Left colon (tissue), 2 donors: ENCODE measurements at places on chromosomes 4 and X.

DNA sequence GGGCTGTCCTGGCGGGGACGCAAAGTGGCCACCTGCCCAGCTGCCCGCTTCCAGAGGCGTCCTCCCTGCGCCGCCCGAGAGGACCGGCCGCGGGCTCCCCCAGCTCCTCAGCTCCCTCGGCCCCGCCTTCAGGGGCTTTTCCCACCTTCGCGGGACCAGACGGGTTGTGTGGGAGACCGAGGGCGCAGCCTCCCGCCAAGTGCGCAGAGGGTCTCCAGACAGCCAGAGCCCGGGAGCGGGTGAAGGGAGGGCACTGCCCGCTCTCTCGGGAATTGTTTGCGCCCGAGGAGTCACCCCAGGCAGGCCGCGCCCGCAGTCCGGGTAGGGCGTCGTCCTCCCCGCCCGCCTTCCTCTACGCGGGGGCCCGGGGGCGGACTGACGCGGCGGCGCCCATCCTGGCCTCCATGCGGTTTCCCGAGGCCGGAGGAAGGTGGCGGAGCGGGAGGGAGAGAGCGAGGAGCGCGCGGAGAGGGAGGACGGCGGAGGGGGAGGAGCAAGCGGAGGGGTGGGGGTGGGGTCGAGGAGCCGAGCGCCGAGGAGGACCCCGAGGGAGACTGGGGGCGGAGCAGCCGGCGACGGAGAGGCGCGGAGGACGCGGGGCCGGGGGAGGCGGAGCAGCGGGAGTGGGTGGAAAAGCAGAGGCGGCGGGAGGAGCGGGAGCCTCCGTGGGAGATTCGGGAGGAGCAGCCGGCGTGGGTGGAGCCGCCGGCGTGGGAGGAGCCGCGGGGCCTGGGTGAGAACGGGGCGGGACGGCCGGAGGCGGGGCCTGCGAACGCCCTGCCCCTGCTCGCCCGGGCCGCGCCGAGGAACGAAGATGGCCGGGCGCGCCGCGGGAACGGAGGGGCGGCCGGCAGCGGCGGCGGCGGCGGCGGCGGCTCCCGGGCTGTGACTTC lies 47.5 kb downstream of the CLDN34 start:
- peak; percentile 87 for DNase-seq

GRCh38 chrX:68808686-68809357 lies 20.0 kb upstream of the EFNB1 start:
- DNase-seq, result no peak

DNA sequence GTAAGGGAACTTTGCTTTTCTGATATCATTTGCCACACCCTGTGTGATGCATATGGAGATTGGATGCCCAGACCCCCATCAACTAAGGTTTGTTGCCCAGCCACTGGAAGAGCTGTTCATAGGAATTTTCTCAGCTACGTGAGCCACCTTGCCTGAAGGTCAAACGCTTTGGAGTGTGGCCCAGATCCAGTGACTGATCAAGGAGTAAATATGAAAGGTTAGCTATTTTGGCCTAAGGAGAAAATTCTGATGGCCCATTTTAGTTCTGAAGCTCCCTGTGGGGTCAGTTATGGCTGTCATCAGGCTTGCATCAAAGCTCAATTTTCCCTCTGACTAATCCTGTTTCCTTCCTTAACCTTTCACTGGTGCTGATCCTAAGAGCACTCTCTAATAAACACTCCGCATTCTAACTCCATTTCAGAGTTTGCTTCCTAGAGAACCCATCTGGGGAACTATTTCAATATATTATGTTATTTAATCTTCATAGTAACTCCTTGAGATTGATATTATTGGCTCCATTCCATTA lies 407.7 kb downstream of the SPRY1 start:
- no peak for DNase-seq

- DNase-seq, result no peak
Observed at GRCh38 chrX:16528620-16529019, 121.3 kb upstream of the S100G start.

- no peak for DNase-seq
Observed at GRCh38 chr4:48307528-48307927, 33.8 kb upstream of the SLAIN2 start.

DNA sequence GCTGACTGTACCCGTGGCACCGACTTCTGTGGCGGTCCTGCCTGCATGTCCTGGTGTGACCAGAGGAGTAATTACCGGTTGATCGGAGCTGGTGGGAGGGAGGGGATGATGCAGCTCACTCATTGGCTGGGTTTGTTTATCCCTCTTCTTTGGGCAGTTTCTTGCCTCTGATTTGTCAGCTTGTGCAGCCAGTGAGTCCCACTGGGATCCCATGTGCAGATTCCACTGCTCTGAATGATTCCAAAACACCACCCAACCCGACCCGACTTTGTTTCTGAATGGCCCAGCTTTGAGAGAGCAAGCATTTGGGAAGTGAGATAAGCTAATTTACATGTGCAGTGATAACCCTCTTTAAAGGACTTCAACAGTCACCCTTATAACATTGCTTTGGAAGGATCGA lies 13.8 kb downstream of the FHDC1 start:
- no peak for DNase-seq

DNA sequence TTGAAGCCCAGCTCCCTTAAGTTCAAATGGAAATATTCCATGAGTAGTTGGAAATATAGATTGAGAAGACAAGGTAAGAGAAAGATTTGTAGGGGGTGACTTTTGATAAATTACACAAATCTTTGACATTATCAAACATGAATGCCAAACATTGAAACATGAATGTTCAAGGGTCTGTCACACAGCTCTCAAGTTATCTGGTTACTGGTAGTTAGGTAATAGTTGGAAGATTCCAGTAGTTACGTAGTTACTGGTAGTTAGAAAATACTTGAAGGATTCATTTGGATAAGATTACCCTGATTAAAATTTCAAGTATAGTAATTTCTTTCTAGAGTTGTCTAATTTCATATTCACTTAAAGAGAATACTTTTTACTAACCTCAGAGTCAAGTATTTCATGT lies 20.7 kb downstream of the KIAA0232 start:
- DNase-seq, result no peak

DNA sequence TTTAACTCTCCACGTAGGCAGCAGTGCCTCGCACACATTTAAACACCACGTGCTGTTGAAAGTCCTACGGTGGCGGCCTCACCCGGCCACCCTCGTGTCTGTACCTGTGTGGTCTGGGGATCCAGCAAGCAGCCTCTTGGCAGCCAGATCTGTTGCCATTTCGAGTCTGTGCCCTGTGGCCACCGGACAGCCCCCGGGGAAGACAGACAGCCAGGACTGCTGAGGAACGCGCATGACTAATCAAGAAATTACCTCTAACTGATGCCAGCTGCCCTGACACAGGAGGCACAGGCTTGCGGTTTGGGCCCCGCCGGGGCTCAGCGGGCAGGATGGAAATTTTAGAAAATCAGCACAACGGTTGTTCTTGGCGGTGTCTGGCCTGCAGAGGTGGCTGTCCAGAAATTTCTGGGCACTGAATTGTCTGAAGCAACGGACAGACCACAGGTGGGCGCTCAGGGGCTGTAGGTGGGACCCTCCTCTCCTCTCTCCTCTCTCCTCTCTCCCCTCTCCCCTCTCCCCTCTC lies 15.6 kb upstream of the ASMTL start:
- DNase-seq, result peak; percentile 54

DNA sequence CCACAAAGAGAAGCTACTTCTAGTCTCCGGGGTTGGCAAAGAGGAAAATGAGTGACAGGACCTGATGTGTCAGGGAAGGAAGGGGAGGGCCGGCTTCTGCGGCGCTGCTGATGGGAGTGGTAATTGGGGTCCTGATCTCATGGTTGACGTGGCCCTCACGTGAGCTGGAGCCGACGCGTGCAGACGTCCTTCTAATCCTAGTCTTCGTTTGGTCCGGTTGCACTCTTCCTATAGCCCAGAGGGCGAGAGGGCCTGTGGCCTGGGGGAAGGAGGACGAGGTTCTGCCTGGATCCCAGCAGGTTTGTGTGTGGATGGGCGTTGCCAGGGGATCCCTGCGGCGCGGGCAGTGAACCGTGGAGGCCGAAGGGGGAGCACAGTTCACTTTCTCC lies at the start of gene ARMCX1:
ARMCX1 (plus strand) TSS at position 186 of the 389 bp plus-strand sequence. CDS start 2,384 bp downstream, outside the sequence.
- peak; percentile 64 for DNase-seq

DNA sequence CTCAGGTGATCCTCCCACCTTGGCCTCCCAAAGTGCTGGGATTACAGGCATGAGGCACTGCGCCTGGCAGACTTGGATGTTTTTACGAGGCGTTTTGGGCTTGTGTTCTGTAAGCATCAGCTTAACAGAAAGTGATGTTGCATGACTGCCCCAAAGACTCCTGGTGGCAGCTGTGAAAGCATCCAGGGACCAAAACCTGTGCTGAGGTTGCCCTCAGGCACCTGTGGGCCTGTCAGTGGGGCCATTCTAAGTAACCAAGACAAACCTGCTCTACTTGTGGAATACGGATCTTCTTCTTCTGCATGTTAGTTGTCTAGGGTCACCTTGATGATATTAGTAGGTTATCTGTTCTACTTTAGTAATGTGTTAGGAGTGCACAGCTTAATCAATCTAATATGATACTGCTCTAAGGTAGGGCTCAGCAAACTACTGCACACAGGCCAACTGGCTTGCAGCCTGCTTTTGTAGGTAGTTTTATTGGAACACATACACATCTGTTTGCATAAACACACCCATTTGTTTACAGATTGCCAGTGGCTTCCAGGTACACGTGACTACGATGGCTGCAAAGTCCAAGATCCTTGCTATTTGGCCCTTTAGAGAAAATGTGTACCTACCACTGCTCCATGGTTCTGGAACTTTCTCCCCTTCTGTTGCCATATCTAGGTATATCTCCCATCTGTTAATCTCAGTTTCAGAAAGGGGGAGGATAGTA lies 136.7 kb downstream of the GPR143 start:
- peak; percentile 37 for DNase-seq

GRCh38 chr4:147136751-147137150 lies 191.1 kb upstream of the TTC29 start:
- no peak for DNase-seq

DNA sequence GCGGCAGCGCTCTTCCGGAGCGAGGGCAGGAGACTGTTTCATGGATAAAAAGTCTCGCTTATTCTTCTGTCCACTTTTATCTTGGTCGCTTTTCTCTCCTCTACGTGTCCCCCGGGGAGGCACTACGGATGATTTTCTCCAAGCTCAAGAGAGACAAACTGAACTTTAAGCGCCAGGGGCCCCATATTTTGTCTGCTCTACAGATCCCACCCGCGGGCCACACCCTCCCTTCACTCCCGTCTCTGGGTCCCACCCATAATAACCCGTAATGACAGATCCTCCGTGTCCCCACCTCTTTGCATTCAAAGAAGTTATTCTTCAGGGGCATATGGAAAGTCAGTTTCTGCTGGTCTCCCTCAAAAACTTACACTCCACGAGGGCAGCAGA lies at the start of gene CORIN:
CORIN (minus strand) TSS at position 160 of the 387 bp plus-strand sequence; CDS start at position 42, 118 bp downstream.
- peak; percentile 23 for DNase-seq

- no peak for DNase-seq
Observed at GRCh38 chr4:57405359-57405758, 295.2 kb upstream of the IGFBP7 start.

DNA sequence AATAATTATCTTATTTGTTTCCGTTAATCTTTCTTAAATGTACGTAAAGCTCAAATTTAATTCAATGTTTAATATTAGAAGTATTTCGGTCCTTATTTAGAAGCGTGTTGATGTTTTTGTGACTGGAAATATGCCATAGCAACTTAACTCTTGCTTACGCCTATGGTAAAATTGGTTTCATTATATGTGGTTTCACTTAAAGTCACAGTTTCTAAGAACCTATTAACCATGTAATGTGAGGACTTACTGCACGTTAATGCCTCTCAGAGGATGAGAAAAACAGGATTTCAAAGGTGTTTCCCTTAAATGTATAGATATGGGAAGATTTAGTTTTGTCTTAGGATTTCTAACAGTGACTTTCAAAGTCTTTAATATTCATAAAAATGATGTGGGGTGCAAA lies 206.4 kb upstream of the IL15 start:
- DNase-seq, result no peak

DNA sequence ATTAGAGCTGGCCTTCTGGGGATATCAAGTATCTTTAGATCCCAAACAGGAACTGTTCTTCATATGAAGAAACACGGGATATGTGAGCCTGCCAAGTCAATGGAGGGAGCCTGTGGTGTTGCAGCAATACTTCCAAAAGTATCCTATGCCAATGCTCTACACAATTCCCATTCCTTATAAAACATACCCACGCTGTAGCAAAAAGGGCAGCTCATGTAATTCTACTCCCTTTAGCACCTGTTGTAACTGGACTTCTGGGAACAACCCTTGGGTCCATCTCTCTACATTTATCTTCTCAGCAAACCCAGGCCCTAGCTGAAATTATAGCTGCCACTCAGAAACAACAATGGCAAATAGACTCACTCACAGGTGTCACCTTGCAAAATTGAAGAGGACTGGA lies 12.5 kb upstream of the NAF1 start:
- DNase-seq, result no peak

GRCh38 chr4:8044699-8045098 lies 105.0 kb upstream of the AFAP1 start:
- peak; percentile 51 for DNase-seq

DNA sequence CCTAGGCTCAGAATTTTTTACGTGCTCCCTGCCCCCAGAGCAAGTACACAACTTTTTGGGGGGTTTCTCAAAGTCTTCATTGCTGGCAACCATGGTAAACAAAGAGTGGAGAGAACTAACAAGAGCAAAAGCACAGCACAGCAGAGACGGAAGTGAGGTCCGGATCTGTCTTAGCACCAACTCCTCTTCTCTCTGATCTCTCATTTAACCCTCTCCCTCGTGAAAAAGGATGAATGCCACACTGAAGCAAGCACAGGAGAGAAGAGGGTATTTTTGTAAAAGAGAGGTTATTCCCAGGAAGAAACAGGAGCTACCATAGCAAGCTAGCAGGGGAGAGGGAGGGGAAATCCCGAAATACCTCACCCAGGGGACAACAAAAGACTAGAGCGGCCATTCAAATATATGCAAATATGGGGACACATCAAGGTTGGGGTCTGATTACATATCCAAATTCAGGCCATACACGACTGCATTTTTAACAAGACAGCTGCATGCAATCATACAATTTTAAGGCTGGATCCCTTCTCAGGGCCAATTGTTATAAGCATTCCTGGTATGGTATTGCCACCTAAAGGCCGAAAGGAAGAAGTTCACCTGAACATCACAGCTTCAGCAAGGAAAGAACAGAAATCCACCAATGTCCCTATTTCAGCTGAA lies 46.6 kb downstream of the CD40LG start:
- no peak for DNase-seq

DNA sequence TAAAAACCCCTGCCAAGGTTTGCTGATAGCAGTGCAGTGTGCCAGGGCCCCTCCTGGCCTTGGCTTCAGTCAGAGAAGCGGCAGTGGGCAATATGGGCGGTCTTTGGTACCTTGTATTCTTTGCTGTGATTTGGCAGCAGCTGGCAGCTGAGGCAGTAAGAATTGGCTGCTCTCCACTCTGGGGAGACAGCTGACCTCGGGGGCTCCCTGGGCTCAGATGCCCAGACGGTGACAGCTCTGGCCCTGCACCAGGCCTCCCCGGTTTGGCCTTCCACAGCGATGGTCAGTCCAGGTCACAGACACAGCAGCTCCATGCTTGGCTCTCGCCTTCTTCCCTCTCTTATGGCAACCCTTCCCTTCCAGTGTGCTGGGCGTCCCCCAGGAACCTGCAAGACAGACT lies 330.9 kb downstream of the BCOR start:
- no peak for DNase-seq

- no peak for DNase-seq
Observed at GRCh38 chrX:497186-498014, 110.7 kb upstream of the PPP2R3B start.
